Aorta (tissue), 5 donors: ENCODE measurements at places on chromosomes 5 and 9.

GRCh38 chr5:67081261-67081660 lies 115.3 kb downstream of the CD180 start:
- no peak for DNase-seq
- peaks cover 1% of the 10 kb centered on the region for H3K36me3 ChIP-seq
- no peak overlapping the region for H3K27ac ChIP-seq
- no peaks in the 10 kb centered on the region for H3K27me3 ChIP-seq

DNA sequence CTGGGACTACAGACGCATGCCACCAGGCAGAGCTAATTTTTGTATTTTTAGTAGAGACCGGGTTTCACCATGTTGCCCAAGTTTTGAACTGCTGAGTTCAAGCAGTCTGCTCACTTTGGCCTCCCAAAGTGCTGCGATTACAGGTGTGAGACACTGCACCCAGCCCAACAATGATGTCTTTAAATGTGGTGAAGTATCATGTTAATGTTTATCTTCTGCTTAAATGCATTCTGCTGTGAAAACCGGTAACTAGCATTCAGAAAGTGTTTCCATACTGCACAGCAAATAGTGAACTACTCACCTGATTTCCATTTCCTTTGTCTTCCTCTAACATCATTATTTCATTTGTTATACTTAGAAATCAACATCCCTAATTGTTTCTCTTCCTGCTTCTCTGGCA lies 264.0 kb upstream of the ITGA1 start:
- H3K27me3 ChIP-seq: no peaks in the 10 kb centered on the region
- no peak for DNase-seq
- H3K27ac ChIP-seq: no peak overlapping the region
- H3K4me1 ChIP-seq: no peaks in the 10 kb centered on the region
- no peaks in the 10 kb centered on the region for H3K36me3 ChIP-seq

GRCh38 chr5:180988592-180988991 lies at the start of gene BTNL3:
Gene BTNL3 (plus strand): TSS chr5:180988846. CDS start chr5:180989029, 183 bp downstream.
- no peak for DNase-seq
- H3K4me1 ChIP-seq: no peaks in the 10 kb centered on the region
- H3K27ac ChIP-seq: no peak within 1 kb of the TSS
- no peak within 1 kb of the TSS for H3K4me3 ChIP-seq

- H3K4me1 ChIP-seq: no peaks in the 10 kb centered on the region
- no peak overlapping the region for H3K4me3 ChIP-seq
- no peak for DNase-seq
- no peak overlapping the region for H3K27ac ChIP-seq
Observed at GRCh38 chr5:180199390-180199789, 9.6 kb downstream of the RASGEF1C start.

DNA sequence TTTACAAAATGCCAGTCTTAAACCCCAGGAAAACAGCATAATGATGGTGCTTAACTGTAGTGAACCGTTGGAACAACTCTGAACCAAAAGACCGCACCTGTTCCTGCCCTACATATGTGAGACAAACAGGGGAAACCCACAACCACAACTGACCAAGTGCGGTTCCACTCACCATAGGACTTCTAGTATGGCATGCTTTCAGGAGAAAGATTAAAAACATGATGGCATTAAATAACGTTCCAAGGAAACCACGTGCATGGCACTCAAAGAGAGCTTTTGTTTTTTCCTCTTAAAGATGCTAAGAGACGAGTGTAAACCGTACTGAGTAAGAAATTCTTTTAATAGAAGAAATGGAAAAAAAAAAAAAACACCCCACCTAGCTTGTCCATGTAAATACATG lies 119.8 kb downstream of the SSBP2 start:
- no peaks in the 10 kb centered on the region for H3K27me3 ChIP-seq
- no peak overlapping the region for H3K27ac ChIP-seq
- H3K4me3 ChIP-seq: no peak overlapping the region
- no peaks in the 10 kb centered on the region for H3K4me1 ChIP-seq
- no peak for DNase-seq

GRCh38 chr9:21415493-21416267 lies 6.8 kb downstream of the IFNA8 start:
- H3K4me3 ChIP-seq: no peak overlapping the region
- H3K4me1 ChIP-seq: no peaks in the 10 kb centered on the region
- DNase-seq: no peak
- H3K27me3 ChIP-seq: no peaks in the 10 kb centered on the region

GRCh38 chr5:123474228-123474627 lies 37.7 kb upstream of the CSNK1G3 start:
- no peak overlapping the region for H3K27ac ChIP-seq
- H3K36me3 ChIP-seq: no peaks in the 10 kb centered on the region
- H3K27me3 ChIP-seq: no peaks in the 10 kb centered on the region
- H3K4me1 ChIP-seq: no peaks in the 10 kb centered on the region
- no peak overlapping the region for H3K4me3 ChIP-seq

- DNase-seq: no peak
- H3K27ac ChIP-seq: no peak overlapping the region
- no peaks in the 10 kb centered on the region for H3K36me3 ChIP-seq
- no peak overlapping the region for H3K4me3 ChIP-seq
- H3K27me3 ChIP-seq: no peaks in the 10 kb centered on the region
Observed at GRCh38 chr9:91773156-91773555, 176.9 kb downstream of the ROR2 start.

DNA sequence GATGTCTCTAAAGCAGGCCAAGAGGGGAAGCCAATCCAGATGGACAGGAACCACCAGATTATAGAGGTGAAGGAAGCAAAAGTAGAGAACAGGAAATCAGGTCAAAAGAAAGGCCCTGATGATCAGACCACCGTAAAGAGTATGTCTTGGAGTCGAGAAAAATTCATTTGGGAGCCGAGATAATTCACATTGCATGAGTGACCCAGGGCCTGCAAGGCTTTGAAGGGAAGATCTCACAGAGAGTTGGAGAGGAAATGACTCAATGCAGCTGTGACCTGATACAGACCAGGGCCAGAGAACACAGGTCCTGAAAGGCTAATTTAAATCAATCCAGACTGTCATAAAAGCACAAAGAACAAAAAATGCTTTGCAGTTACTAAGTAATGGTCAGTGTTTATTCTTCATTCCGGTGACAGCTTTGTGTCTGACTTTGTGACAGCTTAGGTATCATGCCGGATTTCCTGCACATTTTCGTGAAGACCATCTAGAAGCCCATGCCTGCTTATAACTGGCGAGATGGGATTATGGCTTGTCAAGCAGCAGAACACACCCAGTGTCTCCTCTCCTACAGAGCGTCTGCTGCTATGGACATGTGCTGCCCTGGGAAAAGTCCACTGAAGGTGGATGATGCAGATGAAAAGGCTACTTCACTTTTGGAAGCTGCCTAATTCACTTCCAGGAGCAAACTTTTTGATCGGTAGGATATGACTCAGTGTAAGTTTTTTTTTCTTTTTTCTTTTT lies 5.8 kb upstream of the ACTBL2 start:
- H3K27me3 ChIP-seq: no peaks in the 10 kb centered on the region
- no peak overlapping the region for H3K27ac ChIP-seq
- no peak for DNase-seq
- H3K4me1 ChIP-seq: no peaks in the 10 kb centered on the region
- H3K4me3 ChIP-seq: no peak overlapping the region

DNA sequence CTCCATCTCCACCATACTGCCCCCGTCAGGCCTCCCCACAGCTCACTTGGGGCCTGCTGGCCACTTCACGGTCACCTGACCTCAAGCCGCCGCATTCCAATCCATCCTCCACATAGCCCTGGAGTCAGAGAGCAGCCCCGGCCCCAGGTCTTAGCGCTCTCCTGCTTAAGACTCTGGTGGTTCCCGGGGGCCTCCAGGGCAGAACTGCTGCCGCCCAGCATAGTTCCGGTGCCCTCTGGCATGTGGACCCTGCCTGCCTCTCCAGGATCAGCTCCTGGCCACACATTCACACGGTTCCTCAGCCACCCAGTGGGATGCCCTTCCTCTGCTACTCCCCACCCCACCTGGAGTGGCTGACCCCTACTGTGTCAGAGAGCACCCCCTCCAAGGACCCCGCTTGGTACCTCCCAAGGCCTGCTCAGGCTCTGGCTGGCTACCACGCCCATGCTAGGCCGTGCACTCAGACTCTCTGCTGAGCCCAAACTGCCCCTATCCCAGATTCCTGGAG lies 8.7 kb downstream of the PHYKPL start:
- H3K27ac ChIP-seq: no peak overlapping the region
- no peak for DNase-seq
- H3K36me3 ChIP-seq: no peaks in the 10 kb centered on the region
- no peaks in the 10 kb centered on the region for H3K4me1 ChIP-seq
- H3K27me3 ChIP-seq: no peaks in the 10 kb centered on the region

GRCh38 chr5:65111961-65112658 lies 343.4 kb downstream of the CWC27 start:
- no peak overlapping the region for H3K4me3 ChIP-seq
- DNase-seq: no peak
- no peaks in the 10 kb centered on the region for H3K4me1 ChIP-seq
- no peaks in the 10 kb centered on the region for H3K27me3 ChIP-seq

DNA sequence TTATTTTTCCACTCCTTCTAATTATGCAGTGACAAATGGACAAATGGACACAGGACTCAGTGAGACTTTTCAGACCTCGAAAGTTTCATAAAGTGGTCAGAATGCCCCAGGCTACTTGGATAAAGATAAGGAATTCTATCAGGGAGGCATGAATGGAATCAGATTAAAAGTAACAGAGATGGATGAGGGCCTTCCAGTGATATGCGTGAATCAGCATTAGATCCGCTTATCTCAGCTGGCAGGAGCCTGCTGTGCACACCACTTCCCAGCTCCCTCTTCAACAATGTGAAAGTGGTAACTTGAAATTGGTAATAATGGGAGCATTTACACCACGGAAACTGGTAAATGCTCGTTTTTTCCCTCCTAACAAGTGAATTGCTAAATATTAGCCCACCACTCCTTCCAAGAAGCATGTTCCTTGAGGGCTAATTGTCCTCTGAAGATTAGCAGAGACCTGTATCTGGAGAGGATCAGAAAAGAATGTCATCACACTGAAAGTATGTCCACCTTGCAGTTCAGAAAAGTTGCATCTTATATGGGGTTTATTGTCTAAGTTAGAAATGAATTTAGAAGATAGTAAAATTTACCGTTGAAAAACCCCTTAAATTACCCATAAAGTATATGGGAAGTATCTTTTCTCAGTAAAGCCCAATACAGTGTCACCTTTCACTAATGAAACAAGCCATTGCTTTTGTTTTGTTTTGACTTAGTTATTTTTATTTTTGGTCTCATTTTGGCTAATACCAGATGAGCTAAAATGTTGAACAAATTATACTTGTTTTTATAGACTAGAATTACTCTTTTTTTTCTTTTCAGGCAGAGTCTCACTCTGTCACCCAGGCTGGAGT lies 125.3 kb downstream of the DPYSL3 start:
- no peaks in the 10 kb centered on the region for H3K36me3 ChIP-seq
- no peak overlapping the region for H3K27ac ChIP-seq
- no peaks in the 10 kb centered on the region for H3K4me1 ChIP-seq
- DNase-seq: no peak
- no peak overlapping the region for H3K4me3 ChIP-seq

- no peaks in the 10 kb centered on the region for H3K4me1 ChIP-seq
- no peaks in the 10 kb centered on the region for H3K27me3 ChIP-seq
- no peaks in the 10 kb centered on the region for H3K36me3 ChIP-seq
- no peak overlapping the region for H3K27ac ChIP-seq
- no peak for DNase-seq
Observed at GRCh38 chr5:9977070-9977469, 272.6 kb downstream of the ATPSCKMT start.

DNA sequence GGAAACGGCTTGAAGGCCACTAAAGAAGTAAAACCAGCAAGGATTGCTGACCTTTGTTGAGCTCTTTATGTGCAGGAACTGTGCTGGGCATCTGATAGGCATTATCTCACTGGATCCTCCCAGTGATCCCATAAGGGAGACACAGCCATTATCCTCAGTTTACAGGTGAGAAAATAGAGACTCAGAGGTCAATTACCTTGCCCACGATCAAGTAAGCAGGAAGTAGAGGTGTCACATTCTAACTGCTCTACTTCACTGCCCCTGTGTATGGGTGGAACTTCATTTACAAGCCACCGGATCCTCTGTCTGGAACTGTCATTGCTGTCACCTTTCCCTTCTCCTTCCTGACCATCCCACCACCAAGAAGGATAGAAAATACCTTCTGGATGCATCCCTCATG lies 248.9 kb downstream of the CRB2 start:
- no peak overlapping the region for H3K4me3 ChIP-seq
- no peak for DNase-seq
- H3K27ac ChIP-seq: no peak overlapping the region
- H3K27me3 ChIP-seq: no peaks in the 10 kb centered on the region
- H3K36me3 ChIP-seq: peaks cover 2% of the 10 kb centered on the region
- H3K4me1 ChIP-seq: no peaks in the 10 kb centered on the region

DNA sequence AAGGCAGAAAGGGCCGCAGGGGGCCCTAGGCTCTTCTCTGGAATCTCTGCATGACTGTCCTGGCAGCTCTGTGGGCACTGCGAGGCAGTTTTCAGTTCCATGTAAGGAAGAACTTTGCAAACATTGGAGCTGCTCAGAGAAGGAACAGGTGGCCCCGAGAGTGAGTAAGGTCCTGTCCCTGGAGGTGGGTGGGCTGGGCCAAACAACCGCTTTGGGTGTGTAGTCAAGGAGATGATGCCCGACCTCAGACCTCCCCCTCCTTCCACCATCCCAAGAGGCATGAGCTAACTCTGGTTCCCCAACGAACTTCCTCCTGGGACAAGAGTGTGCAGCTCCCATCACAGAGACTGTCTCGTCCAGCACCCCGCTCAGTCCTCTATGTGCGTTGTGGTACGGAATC lies 20.5 kb downstream of the CSF1R start:
- H3K27me3 ChIP-seq: no peaks in the 10 kb centered on the region
- no peaks in the 10 kb centered on the region for H3K4me1 ChIP-seq
- peak; percentile 88 for DNase-seq
- H3K27ac ChIP-seq: no peak overlapping the region
- no peak overlapping the region for H3K4me3 ChIP-seq
- H3K36me3 ChIP-seq: no peaks in the 10 kb centered on the region

- H3K27ac ChIP-seq: no peak within 1 kb of the TSS
- no peaks in the 10 kb centered on the region for H3K36me3 ChIP-seq
- no peaks in the 10 kb centered on the region for H3K27me3 ChIP-seq
- DNase-seq: no peak
- H3K4me1 ChIP-seq: no peaks in the 10 kb centered on the region
Observed at GRCh38 chr5:22852807-22853660, at the start of gene CDH12. Gene CDH12 (minus strand): TSS chr5:22853344.

GRCh38 chr5:151492729-151493128 lies 45.3 kb downstream of the SLC36A1 start:
- H3K27ac ChIP-seq: no peak overlapping the region
- H3K4me1 ChIP-seq: no peaks in the 10 kb centered on the region
- no peak overlapping the region for H3K4me3 ChIP-seq
- peaks cover 2% of the 10 kb centered on the region for H3K36me3 ChIP-seq
- H3K27me3 ChIP-seq: no peaks in the 10 kb centered on the region

- peaks cover 1% of the 10 kb centered on the region for H3K36me3 ChIP-seq
- DNase-seq: peak; percentile 87
- no peak overlapping the region for H3K27ac ChIP-seq
Observed at GRCh38 chr9:35035851-35036701, 36.3 kb downstream of the VCP start.

DNA sequence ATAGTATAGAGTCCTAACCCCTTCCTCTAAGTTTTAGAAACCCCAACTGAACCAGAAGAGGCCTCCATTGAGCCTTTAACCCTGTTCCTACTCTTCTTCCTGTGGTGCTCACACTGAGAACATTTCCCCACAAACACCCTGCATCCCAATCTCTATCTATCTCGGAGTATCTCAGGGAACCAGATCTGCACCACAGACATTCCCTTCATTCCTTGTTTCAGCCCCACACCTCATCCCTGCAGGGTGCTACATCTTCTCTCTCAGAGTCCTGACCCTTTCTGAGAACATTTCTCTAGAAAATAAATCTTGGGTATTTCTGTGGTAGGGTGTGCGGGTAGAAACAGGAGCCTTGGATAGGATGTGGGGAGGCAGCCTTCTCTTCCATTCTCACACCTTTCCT lies 507.8 kb downstream of the PDE4D start:
- H3K27ac ChIP-seq: no peak overlapping the region
- DNase-seq: no peak
- H3K27me3 ChIP-seq: no peaks in the 10 kb centered on the region
- H3K4me3 ChIP-seq: no peak overlapping the region
- no peaks in the 10 kb centered on the region for H3K4me1 ChIP-seq
- no peaks in the 10 kb centered on the region for H3K36me3 ChIP-seq
